ENCODE measurements at places on chromosomes 6 and 20.
A peak's percentile ranks its signal among the peaks of the same experiment; 100 is the strongest.

GRCh38 chr20:8569766-8570165 is 437.7 kb downstream of the PLCB1 start:
- no peak for DNase-seq

GRCh38 chr20:59663513-59664060 is 59.2 kb downstream of the PHACTR3 start:
- DNase-seq = no peak

DNA sequence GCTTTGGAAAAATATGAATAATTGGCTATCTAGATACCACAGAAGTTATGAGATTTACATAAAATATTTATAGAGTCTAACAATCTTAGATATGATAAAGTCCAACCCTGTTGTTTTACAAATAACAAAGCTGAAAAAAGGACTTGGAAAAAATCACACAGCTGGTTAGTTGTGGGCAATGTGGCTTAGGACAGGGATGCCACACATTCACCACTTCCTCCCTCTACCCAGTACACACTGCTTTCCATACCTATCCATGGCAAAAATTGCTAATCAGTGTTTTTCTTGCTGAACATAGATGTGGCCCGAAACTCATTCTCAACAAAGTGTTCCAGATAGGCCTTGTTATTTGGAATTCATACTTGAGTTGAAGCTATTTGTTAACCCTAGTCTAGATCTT is 147.3 kb upstream of the BMP5 start:
- no peak for DNase-seq

DNA sequence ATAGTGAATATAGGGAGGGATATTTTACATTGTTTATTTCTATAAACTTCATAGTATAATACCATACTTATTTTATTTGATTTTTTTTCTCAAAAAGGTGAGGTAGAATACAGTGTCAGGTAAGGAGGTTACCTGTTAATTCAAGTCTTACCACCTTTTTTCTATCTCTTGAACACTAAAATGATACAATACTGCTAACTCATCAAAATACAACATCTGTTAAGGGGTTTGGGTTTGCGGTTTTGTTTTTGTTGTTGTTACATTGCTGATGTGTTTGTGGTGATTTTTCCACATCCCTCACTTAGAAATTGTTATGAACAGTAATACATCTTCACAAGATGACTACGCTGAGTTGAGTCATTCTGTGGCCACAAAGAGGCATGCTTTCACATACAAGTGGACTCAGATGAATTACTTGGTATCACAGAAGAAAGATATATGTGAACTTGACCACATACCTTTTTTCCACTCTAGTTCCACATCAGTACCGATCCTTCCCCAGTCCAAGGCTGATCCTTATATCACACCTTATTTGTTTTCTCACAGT is 139.4 kb upstream of the ID4 start:
- peak; percentile 95 for DNase-seq

DNA sequence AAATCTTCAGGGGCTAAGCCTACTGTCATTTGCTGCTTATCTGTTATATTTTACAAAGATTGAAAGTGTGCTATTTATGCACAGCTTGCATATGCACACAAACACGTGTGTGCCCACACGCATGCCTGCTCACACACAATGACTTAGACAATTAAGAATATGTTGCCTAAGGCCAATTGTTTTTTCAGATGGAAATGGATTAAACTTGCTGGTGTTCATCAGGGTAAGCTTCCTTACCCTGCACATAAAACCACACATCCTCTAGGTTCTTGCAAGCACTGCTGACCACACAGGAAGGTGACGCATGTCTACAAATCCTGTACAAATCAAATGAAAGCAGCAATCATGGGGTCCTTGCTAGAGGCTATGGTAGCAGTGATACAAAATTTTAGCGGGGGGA is 58.4 kb downstream of the GJA10 start:
- DNase-seq = peak; percentile 95

GRCh38 chr6:118562959-118563358 is 14.9 kb downstream of the PLN start:
- DNase-seq = peak; percentile 40

GRCh38 chr6:32194825-32195651 is 2.6 kb upstream of the GPSM3 start:
- peak; percentile 74 for DNase-seq

DNA sequence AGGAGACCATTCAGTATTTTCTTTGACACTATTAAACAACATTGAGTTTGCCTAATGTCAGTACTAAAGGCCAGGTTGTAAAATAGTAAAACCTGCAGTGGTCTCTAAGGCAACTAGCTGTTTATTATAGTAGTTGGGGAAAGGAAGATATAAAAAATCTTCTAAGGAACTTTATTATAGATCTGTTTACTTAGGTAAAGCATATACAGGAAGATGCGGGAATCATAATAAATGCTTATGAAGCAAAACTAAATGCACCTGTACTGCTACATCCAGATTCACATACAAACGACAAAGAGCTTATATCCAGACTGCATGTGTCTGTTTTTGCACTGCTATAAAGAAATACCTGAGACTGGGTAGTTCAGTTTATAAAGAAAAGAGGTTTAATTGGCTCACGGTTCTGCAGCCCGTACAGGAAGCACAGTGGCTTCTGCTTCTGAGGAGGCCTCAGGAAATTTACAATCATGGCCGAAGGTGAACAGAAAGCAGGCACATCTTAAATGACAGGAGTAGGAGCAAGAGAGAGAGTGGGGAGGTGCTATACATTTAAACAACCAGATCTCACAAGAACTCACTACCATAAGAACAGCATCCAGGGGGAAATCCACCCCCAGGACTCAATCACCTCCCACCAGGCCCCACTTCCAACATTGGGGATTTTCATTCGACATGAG is 8.7 kb upstream of the TRIM39 start:
- DNase-seq = no peak

GRCh38 chr20:37270576-37271420 is 9.2 kb upstream of the GHRH start:
- DNase-seq = peak; percentile 68

DNA sequence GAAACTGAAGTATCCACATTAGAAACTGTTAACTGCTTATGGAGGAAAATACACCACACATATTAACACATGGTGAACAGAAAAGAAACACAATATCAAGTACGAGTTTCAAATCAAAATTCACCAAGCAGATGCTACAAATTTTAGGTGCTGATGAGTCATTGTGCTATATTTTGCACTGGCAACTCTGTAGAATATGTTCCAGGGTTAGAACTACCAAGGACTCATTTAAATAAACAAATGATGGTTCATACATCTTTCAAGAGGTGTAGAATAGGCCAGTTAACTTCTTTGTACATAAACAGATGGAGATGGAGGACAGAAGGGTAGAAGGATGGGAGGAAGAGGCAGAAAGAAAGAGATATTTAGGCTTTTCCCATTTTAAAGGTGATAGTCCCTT is 184.9 kb downstream of the ARHGAP18 start:
- DNase-seq = peak; percentile 18

DNA sequence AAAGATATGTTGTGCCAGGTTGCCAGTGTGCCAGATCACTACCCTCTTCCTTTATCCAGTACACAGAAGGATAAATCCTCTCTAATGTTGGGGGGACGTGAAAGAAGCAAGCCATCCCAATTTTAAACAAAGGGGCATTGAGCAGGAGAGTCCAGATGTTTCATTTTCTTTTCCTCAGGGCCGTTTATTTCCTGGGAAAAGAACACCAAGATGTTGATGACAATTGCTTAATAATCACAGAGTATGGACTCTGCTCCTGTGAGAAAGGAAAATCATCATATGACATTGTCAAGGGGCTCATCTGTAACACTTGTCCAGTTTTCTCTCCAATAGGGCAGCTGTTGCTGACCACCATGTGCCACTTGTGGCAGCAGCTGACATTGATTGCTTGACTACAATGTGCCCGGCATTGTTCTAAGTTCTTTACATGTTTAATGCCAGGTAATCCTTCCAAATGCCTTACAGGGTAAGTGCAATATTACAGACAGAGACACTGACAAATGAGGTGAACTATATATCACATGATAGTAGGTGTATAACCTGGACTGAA is 161.4 kb downstream of the CD109 start:
- no peak for DNase-seq

- peak; percentile 79 for DNase-seq
Observed at GRCh38 chr20:56414842-56415765, 3.0 kb downstream of the CASS4 start.

GRCh38 chr6:6319952-6320811 is at the start of gene F13A1:
Gene F13A1, minus strand, starts transcription at chr6:6320662. Its CDS starts 1,998 bp downstream, at chr6:6318664.
- DNase-seq = no peak
